CD4-positive, alpha-beta T cell treated with Interferon alpha-2 for 1 hour (primary cell): ENCODE measurements at places on chromosomes 5 and 9.

DNA sequence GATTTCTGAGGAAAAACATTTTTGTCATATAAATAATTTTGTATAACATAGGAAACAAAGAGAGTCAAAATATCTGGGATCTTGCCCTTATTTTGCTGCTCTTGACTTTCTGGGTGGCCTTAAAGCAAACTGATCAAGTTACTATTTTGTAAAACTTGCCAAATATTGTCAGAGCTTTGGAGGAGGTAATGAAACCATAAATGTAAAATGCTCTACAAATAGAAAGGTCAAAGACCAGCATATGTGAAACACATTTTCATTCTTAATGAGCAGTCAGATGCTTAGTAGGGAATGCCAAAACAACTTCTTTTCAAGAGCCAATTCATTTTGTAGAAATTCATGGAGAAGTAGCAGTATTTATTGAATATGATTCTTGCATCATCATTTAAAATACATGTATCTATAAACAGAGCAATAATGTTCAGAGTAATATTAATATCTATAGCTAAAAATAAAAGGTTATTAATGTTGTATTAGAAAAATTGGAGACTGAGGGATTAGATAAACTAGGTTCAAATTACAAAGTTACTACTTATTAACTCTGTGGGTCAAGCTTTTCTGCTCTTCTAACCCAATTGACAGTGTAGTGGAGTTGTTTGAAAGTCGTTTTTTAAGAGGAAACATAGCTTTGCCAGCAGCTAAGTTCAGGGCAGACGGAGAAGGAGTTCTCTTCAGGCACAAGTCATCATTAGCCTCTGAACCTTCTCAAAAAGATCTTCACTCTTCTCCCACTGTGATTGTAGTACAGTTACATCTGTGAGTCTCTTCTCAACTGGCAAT lies 2053.1 kb downstream of the EFNA5 start:
- DNase-seq = no peak

DNA sequence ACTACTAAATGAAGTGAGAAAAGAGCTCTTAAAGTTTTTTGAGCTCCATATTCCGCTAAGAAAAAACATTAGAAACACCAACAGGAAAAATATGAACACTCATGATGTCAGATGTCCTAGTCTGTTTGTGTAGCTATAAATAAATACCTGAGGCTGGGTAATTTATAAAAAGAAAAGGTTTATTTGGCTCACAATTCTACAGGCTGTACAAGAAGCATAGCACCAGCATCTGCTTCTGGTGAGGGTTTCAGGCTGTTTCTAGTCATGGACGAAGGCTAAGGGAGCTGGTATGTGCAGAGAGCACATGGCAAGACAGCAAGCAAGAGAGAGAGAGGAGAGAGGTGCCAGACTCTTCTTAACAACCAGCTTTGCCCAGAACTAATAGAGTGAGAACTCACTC lies 186.2 kb downstream of the PLK2 start:
- DNase-seq = no peak

DNA sequence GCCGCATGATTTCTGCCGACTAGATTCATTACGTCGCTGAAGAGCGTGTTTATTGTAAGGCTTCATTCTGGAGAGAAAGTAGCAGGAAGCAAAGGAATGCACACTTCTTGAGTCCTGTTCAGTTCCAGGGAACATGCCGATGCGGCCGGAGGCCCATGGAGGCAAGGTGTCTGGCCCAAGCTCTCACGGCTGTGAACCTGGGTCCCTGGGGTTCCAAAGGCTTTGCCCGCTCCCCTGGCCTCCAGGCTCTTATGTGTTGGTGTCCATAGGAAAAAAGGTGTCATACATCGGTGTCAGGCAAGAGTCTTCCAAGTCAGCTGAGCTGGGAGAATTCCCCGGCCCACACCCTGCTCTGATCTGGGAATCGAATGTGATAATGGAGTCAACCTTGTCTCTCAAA lies 64.7 kb downstream of the WWC1 start:
- DNase-seq = no peak

DNA sequence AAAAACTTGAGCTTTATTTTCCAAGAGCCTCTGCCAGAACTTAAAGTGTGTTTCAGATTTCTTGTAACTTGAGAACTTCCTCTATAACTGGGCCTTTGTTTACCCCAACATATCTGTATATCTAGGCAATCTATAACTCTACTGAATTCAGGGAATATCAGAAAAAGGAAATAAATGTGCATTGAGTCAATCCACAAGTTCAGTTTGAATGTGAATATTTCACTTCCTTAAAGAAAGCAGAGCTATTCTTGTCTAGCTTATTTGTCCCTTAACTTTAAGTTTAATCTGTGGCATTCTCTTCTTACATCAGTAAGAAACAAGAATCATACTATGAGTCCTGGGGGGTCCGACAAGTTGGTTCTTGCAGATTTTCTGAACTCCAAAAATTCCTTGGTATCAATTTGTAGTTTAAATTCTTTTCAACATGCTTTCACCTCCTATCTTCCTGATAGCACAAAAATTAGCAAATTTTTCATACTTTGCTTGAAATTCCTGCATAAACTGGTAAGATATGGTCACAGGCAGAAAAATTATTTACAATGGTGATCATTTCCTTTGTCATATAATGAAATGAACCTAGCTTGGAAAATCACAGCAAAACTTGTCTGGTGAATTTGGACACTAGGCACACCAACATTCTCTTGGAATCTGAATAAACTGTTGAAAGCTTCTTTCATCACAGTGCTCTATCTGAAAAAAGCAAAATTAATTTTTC lies 19.8 kb upstream of the ITGA1 start:
- no peak for DNase-seq

DNA sequence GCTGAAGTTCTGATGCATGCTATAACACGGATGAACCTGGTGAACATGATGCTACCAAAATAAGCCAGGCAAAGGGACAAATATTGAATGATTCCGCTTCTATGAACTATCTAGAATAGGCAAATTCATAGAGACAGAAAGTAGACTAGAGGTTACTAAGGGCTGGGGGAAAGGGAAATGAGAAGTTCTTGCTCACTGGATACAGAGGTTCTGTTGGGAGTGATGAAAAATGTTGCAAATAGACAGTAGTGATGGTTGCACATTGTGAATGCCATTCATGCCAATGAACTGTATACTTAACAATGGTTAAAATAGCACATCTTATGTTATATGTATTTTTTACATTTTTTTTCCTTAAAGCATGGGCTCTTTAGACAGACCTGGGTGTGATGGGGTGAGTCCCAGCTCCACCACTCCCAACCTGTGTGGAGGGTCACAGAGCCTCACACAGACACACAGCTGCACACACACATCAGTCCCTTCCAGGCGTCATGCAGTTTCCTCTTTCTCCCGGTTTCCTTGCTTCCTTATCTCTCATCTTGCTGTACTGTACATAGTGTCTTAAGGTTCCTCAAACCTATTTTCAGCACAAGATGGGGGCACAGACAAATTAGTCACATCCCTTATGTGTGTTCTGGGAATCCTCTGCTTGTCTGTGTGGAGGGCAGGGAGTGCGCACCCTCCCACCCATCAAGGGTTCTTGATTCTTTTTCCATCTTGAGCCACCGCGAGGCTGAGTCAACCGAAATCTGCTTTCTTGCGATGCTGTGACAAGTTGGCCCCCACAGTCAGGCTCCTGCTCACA lies 192.9 kb downstream of the CRB2 start:
- no peak for DNase-seq

DNA sequence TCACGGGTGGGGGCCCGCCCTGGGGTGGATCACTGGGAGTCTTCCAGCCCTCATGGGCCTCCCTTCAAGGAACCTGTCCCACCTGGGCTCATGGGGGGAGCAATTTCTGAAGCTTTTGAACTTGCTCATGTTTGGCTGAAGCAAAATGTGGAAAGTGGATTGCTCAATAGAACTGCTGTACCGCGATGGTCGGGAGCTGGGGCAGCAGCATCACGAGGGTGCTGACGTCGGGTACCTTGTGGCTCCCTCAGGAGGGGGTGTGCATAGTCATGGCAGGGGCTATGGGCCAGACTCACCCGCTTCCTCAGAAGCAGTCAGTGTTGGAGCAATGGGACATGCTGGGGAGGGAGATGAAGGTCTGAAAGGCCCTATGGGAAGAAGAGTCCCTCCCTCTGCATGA lies 57.9 kb downstream of the PRRT1B start:
- no peak for DNase-seq

DNA sequence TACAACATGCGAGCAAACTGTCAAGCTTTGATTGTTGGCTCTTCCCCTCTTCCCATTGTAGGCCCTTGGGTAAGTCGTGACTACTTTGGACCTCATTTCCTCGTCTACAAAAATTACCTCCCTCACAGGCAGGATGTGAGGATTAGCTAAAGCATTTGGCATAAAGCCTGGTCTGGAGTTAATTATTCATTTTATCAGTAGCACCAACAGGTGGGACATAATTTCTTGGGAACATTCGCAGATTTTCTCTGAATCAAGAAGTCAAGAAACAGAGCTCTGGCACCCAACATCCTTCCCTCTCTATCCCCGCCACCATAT lies 39.9 kb upstream of the SEMA6A start:
- no peak for DNase-seq

DNA sequence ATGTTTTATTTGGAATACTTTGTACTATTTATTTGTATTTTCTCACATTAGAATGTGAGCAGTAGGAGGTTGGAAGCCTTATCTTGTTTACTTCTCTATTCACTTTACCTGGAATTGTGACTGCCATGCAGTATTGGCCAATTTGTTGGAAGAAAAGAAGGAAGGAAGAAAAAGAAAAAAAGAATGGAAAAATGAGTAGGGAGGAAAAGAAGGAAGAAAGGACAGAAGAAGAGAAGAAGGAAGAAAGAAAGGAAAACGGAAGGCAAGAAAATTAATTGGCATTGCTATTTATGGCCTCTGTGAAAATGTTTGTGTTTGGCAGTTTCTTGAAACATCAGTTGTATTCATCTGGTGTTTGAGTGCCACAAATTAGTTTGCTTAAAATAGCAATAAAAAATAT lies 575.2 kb upstream of the ZNF608 start:
- no peak for DNase-seq

DNA sequence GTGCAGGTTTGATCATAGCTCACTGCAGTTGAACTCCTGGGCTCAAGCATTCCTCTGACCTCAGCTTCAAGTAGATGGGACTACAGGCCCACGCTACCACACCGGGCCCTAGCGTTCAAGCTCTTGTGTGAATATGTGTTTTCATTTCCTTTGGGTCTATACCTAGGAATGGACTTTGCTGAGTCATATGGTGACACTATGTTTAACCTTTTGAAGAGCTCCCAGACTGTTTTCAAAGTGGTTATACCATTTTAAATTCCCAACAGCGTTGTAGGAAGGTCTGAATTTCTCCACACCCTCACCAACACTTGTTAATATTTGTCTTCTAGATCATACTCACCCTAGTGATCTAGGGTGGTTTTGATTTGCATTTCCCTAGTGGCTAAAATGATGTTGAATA lies 33.5 kb downstream of the FAF2 start:
- DNase-seq = no peak

- no peak for DNase-seq
Measured at GRCh38 chr5:161269125-161269524, 277.4 kb downstream of the GABRB2 start.

- DNase-seq = no peak
Measured at GRCh38 chr5:112434641-112435040, 15.6 kb upstream of the EPB41L4A start.

DNA sequence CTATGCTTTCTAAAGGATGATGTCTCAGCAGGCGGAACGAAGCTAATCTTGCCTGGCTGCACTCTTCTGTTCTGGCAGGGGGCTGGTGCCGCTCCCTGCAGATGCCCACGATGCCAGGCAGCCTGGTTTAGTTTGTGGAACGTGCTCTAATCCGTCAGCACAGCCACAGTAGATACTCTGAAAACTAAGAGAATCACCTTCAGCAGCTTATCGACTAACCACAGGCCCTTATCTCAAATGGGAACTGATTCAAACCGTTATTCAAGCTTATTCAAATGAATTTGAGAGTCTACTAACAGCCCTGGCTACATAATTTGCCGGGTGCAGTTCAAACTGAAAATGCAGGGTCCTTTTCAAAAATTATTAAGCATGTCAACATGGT lies 246.6 kb upstream of the ANKRD55 start:
- DNase-seq = no peak

DNA sequence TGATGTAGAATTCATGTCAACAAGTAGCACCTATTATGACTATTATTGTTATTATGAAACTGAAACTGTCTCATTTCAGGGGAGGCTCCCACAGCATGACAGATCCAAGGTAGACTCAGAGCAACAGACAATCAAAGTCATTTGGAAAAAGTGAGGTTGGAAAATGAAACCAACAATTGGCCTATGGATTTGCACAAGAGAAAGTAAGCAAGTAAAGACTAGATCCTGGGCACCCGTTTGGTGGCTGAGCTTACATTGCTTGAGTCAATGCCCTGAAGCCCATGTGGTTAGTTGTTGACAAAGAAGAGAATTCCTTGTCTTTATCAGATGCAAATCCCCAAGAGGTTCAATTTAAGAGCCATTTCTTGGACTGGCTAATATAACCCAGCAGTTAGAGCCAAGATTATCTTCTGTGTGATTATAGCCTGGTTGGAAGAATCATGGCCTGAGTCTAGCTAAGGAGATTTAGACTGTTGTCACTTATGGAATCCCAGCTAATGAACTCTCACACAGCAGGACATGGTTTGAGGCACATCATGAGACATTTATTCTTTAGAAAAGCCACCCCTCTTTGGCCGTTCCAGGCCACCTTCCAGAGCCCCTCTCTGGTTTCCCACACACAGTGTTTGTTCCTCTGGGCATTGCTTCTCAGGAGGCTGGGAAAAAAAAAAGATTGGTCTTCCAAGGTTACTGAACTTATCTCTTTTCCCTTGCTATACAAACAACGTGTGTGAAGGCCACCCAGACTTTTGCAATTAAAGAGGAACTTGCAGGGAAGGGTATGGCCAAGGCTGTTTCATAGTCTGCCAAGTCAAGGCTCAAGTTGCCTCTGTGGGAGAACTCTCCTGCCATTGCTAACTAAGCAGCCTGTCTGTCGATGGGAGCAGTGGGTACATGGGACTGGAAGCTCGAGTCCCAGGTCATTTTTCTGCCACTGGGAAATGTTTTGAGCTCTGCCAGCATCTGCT lies 399.5 kb downstream of the ENC1 start:
- DNase-seq = no peak

GRCh38 chr5:139658501-139658927 lies 10.4 kb downstream of the CXXC5 start:
- no peak for DNase-seq

GRCh38 chr9:11546231-11546630 lies 933.4 kb upstream of the PTPRD start:
- DNase-seq = no peak
